GM23248 (cell line): ENCODE measurements at places on chromosomes 2 and 18. TPM values are rescaled to one million over a fixed set of nuclear protein-coding genes. Genes with fewer than 3 reads are reported as not detected.

The NT5C1B gene
- polyA plus RNA-seq = 0.88 and 1.4 TPM in 2 replicates

DNA sequence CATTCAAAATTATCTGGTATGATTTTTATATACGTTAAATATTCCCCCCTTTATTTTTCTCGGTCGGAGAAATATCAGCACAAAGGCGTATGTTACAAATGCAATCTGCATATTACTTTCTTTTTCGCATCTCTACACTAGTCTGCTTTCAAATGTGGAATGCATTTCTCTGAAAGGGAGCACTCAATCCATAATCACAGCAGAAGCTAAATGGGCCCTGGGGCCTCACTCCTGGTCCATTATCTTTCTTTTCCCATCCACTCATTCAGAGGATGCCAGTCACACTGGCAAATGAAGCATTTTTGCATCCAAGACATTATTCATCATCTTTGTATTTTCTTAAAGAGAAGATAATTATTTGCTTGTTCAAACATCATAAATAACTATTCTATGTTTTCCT, 295.2 kb upstream of the LRP1B start:
- no peaks in the 10 kb centered on the region for H3K36me3 ChIP-seq
- no peaks in the 10 kb centered on the region for H3K4me1 ChIP-seq
- no peaks in the 10 kb centered on the region for H3K27me3 ChIP-seq
- no peak overlapping the region for H3K4me3 ChIP-seq
- no peak overlapping the region for H3K27ac ChIP-seq

GRCh38 chr2:76385943-76386342, 675.2 kb upstream of the GCFC2 start:
- no peaks in the 10 kb centered on the region for H3K36me3 ChIP-seq
- no peak overlapping the region for H3K27ac ChIP-seq
- H3K4me3 ChIP-seq = no peak overlapping the region
- no peak for DNase-seq

DNA sequence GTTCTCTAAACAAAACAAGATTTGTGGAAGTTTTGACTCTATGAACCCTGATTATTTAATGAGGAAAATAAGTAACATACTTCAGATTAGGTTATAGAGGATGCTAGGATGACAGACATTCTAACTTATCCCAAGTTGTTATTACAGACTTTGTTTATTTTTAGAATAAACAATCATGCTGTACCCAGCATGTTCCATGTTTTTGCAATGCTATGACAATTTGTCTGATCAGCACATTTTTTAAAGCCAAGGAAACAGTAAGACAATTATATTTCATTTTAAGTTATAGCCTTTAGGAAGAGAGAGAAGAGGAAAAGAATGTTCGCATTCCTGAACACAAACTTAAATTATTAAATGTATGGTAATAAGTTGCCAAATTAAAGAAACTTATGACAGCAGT, 119.8 kb downstream of the KYNU start:
- H3K4me1 ChIP-seq = no peaks in the 10 kb centered on the region
- H3K4me3 ChIP-seq = no peak overlapping the region
- peaks cover 19% of the 10 kb centered on the region for H3K27me3 ChIP-seq

- H3K27ac ChIP-seq = no peak overlapping the region
- H3K27me3 ChIP-seq = no peaks in the 10 kb centered on the region
- no peaks in the 10 kb centered on the region for H3K36me3 ChIP-seq
Measured at GRCh38 chr2:239953418-239954061, 71.6 kb downstream of the NDUFA10 start.

The RAB6C gene
- not detected in 2 replicates for polyA plus RNA-seq

DNA sequence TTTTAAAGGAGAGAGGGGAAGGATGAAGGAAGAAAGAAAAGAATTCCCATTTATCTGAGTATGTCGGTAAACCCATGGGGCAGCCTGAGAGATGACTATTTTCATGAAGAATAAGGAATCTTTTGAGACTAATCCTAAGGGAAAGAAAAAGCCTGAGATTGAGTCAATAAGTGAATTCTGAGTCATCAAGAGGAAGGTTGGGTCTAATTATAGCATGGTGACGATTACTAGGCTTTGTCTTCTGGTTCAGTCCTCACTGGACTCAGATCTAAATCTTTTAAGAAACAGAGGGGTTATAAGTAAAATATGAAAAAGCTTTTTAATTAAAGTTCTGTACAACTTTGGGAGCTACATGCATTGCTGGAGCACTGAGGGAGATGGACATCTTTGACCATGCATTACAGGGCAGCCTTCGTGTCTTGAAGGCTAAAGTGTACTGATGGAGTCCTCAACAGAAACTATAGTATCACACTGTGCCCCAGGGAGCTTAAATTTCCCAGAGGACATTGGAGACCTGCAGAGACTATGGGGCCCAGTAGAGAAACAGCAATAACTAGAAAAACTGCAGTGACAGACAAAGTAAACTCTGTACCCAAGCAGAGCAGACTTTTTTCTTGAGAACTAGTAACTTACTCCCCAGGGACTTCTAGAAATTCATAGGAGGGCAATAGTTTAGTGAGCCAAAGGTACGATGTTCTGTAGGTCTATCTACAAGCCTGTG, 260.9 kb downstream of the RAD51AP2 start:
- H3K27ac ChIP-seq = no peak overlapping the region
- H3K36me3 ChIP-seq = no peaks in the 10 kb centered on the region
- no peaks in the 10 kb centered on the region for H3K4me1 ChIP-seq
- DNase-seq = peak; percentile 54

DNA sequence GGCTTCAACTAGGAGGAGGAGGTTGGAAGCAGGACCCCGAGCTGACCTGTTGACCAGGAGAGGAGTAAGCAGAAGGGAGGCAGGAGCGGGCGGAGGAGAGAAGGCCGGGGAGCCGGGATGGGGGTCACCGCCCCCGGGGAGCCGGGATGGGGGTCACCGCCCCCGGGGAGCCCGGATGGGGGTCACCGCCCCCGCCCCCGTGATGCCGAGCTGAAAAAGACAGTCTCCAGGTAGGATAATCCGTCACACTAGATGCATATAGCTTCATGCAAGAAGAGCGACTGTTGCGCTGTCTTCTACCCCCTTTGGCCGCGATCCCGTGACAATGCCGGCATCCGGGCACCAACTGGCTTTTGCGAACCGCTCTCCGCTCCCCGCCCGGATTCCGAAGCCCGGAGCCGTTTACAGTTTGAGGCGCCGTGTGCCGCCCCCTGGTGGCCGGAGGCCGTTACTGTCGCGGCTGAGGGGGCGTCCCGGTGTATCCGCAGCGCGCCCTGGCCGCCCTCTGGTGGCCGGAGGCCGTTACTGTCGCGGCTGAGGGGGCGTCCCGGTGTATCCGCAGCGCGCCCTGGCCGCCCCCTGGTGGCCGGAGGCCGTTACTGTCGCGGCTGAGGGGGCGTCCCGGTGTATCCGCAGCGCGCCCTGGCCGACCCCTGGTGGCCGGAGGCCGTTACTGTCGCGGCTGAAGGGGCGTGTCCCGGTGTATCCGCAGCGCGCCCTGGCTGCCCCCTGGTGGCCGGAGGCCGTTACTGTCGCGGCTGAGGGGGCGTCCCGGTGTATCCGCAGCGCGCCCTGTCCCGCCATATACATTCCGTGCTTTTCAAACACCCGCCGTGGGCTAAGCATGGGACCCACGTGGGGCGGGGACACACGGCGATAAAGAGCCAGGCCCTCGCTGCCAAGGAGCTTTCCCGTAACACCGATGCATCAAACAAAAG, 89.6 kb downstream of the ACTR3 start:
- H3K36me3 ChIP-seq = no peaks in the 10 kb centered on the region
- H3K4me3 ChIP-seq = no peak overlapping the region
- no peak overlapping the region for H3K27ac ChIP-seq
- no peaks in the 10 kb centered on the region for H3K27me3 ChIP-seq
- peaks cover 5% of the 10 kb centered on the region; the same call in 1 of the 2 replicates for H3K4me1 ChIP-seq

- no peaks in the 10 kb centered on the region for H3K36me3 ChIP-seq
- H3K4me3 ChIP-seq = peak overlapping the region; percentile 91
- DNase-seq = no peak
- no peaks in the 10 kb centered on the region for H3K27me3 ChIP-seq
- no peak overlapping the region for H3K27ac ChIP-seq
Measured at GRCh38 chr2:169573974-169574299, 272 bp upstream of the FASTKD1 start.

GRCh38 chr2:102837626-102838198, 75.9 kb downstream of the TMEM182 start:
- H3K27ac ChIP-seq = no peak overlapping the region
- H3K4me3 ChIP-seq = no peak overlapping the region
- no peak for DNase-seq
- no peaks in the 10 kb centered on the region for H3K36me3 ChIP-seq
- H3K4me1 ChIP-seq = no peaks in the 10 kb centered on the region

DNA sequence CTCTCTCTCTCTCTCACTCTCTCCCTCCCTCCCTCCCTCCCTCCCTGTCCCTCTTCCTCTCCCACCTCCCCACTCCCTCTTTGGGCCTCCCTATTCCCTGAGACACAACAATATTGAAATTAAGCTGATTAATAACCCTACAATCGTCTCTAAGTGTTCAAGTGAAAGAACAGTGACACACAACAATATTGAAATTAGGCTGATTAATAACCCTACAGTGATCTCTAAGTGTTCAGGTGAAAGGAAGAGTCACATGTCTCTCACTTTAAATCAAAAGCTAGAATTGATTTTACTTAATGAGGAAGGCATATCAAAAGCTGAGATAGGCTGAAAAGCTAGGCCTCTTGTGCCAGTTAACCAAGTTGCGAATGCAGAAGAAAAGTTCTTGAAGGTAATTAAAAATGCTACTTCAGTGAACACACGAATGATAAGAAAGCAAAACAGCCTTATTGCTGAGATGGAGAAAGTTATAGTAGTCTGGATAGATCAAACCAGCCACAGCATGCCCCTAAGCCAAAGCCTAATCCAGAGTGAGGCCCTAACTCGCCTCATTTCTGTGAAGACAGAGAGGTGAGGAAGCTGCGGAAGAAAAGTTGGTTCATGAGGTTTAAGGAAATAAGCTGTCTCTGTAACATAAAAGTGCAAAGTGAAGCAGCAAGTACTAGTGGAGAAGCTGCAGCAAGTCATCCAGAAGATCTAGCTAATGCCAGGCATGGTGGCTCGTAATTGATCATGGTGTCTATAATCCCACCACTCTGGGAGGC, 21.3 kb downstream of the MALT1 start:
- no peak for DNase-seq
- H3K27me3 ChIP-seq = no peaks in the 10 kb centered on the region

GRCh38 chr2:174892546-174892945, 112.6 kb downstream of the CHN1 start:
- no peak for DNase-seq
- H3K4me1 ChIP-seq = no peaks in the 10 kb centered on the region
- H3K36me3 ChIP-seq = no peaks in the 10 kb centered on the region
- no peaks in the 10 kb centered on the region for H3K27me3 ChIP-seq
- H3K4me3 ChIP-seq = no peak overlapping the region

DNA sequence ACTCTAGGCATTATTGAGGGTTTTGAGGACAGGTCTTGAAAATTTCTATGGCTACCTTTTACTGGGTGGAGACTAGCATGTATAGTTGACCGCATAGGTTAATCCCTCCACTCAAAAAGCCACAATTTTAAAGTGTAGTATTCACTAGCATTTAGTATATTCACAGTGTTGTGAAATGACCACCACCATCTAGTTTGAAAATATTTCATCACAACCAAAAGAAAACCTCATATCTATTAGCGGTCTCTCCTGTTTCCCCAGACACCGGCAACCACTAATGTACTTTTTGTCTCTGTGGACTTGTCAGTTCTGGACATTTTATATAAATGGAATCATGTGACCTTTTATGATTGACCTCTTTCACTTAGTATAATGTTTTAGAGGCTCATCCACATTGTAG, 53.9 kb downstream of the MSH2 start:
- DNase-seq = no peak
- no peak overlapping the region for H3K27ac ChIP-seq
- no peaks in the 10 kb centered on the region for H3K36me3 ChIP-seq
- H3K4me3 ChIP-seq = no peak overlapping the region
- H3K4me1 ChIP-seq = no peaks in the 10 kb centered on the region
- no peaks in the 10 kb centered on the region for H3K27me3 ChIP-seq

The SKOR2 gene
- polyA plus RNA-seq = not detected in 2 replicates

DNA sequence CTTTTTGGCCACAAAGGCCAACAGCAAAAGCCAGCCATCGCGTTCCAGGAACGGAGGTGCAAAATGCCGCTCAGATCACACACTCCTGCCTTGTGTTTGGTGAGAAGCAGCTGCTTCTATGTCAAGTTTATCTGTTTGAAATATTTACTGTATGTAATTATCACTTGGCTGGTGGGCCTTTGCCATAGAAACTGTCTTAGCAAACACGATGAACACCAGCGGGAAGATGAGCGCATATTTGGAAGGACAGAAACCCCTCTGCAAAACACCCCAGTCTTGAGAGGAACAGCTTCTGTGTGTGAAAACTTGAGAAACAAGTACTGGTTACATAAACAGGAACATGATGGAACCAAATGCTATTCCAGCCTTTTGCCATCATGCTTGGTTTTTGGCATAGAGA, 59.7 kb downstream of the SCG2 start:
- no peak overlapping the region for H3K27ac ChIP-seq
- peaks cover 6% of the 10 kb centered on the region; the same call in 1 of the 2 replicates for H3K4me1 ChIP-seq
- DNase-seq = no peak
- H3K4me3 ChIP-seq = no peak overlapping the region

DNA sequence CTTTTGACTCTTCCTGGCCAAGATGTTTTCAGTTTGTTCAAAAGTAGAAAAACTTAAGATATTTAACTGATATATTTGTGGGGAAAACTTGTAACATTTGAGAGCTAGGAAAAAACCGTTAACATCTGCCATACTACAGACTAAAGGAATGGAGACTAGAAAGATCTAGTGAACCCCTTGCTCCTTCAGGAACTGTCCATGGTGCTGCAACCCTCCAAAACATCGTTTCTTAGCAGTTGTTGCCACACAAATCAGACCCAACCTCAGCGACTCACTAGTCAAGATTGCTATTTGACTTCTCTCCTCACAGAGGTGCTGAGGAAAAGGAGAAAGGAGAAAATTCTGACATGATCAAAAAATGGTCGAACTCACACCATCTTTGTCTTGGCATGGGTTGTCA, 393.8 kb upstream of the LYPD1 start:
- H3K27ac ChIP-seq = no peak overlapping the region
- H3K36me3 ChIP-seq = no peaks in the 10 kb centered on the region
- H3K27me3 ChIP-seq = no peaks in the 10 kb centered on the region
- H3K4me3 ChIP-seq = no peak overlapping the region
- peak; percentile 30 for DNase-seq

- H3K36me3 ChIP-seq = no peaks in the 10 kb centered on the region
- H3K4me3 ChIP-seq = no peak overlapping the region
- no peak overlapping the region for H3K27ac ChIP-seq
- DNase-seq = peak; percentile 40
Measured at GRCh38 chr2:105431367-105432043, 32.7 kb upstream of the FHL2 start.

GRCh38 chr2:172768401-172768800, 32.8 kb downstream of the RAPGEF4 start:
- no peaks in the 10 kb centered on the region for H3K36me3 ChIP-seq
- no peak overlapping the region for H3K27ac ChIP-seq
- no peaks in the 10 kb centered on the region for H3K4me1 ChIP-seq

The TNP1 gene
- polyA plus RNA-seq = not detected in 2 replicates

The CTIF gene
- polyA plus RNA-seq = 19.6 and 21.5 TPM in 2 replicates

The UGT1A3 gene
- polyA plus RNA-seq = not detected in 2 replicates

The SOWAHC gene
- polyA plus RNA-seq = 18.0 and 19.8 TPM in 2 replicates

GRCh38 chr2:235365743-235366142, 128.1 kb upstream of the AGAP1 start:
- H3K27ac ChIP-seq = no peak overlapping the region
- H3K27me3 ChIP-seq = peaks cover 4% of the 10 kb centered on the region; the same call in 1 of the 2 replicates
- H3K36me3 ChIP-seq = no peaks in the 10 kb centered on the region
- no peak for DNase-seq
- no peaks in the 10 kb centered on the region for H3K4me1 ChIP-seq
